Stimulated activated CD4-positive, alpha-beta T cell treated with anti-CD3 and anti-CD28 coated beads, TNF-alpha, amount 100 ng/mL, for 4 hours (primary cell): ENCODE measurements at places on chromosomes 16 and 17.

DNA sequence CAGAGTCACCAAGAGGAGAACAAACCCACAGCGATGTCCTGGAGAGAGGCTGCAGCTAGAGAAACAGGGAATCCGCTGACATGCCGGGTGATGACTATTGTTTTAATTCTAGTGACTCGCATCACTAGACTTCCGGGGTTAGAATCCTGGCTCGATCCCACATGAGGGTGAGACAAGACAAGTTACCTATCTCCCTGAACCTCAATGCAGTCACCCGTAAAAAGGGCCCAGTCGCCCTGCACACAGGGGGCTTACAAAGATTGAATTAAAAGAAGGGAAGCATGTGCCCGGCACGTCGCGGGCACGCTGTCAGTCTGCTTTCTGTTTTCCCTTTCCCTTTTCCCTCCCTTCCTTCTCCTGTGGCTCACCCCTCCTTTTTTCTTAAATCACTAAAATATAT is 212.9 kb upstream of the FOXF1 start:
- DNase-seq = no peak

- no peak for DNase-seq
These were observed 198.2 kb downstream of the MAF start for GRCh38 chr16:79402356-79402755.

DNA sequence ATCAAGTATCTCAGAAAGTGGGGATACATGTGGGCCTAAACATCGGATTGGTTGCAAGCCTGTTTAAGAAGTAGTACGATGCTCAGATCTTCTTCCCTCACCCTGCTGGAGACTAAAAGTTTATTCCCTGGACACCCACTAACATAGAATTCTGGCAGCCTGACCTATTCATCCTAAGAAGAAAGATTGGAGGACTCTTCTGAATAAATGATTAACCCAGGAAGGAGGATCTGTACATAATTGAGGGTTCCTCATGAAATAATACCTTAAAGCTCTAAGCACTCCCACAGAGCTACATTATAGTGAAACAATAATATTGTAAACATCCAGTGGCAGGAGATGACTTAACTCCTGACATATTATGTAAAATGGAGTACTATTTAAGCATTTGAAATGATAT is 111.7 kb downstream of the NLK start:
- DNase-seq = no peak

DNA sequence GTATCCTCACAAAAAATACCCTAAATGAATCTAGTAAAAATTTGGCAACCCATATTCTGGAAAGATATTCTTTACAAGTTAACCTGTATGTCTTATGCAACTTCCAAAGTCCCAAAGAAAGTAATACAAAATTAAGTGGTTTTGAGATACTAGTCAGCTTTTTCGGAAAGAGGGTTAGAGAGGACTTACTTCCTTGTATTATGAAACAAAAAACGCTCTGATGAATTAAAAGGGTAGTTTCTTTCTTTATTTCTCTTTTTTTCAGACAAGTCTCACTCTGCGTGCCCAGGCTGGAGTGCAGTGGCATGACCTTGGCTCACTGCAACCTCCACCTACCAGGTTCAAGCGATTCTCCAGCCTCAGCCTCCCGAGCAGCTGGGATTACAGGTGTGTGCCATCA is 51.6 kb downstream of the KANSL1 start:
- DNase-seq = no peak

- no peak for DNase-seq
These were observed 14.4 kb downstream of the AXIN1 start for GRCh38 chr16:337975-338575.

DNA sequence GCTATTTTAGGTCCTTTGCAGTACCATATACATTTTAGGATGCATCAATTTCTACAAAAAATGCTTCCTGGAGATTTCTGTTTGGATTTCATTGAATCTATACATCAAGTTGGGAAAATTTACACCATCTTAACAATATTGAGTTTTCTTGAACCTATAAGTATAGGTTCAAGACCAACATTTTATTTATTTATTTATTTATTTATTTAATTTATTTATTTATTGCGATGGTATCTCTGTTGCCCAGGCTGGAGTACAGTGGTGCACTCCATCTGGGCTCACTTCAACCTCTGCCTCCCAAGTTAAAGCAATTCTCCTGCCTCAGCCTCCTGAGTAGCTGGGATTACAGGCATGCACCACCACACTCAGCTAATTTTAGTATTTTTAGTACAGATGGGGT is 125.0 kb upstream of the HS3ST2 start:
- no peak for DNase-seq

DNA sequence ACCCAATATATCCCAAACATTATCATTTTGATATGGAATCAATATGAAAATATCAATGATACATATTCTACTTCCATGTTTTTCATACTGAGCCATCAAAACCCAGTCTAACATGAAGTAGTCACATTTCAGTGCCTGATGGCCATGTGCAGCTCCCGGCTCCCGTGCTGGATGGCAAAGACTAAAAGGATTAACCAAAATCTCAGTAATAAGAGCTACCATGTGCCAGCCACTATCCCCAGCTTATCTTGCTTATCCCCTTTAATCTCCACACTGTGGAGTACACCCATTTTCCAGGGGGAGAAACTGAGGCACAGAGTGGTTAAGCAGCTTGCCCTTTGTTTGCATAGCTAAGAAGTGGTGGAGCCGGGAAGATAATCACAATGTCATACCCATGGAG is 9.2 kb downstream of the CD300LG start:
- no peak for DNase-seq

- no peak for DNase-seq
These were observed 6.6 kb downstream of the SEC14L1 start for GRCh38 chr17:77147357-77147801.

GRCh38 chr16:9687737-9688319 is 494.4 kb downstream of the GRIN2A start:
- no peak for DNase-seq

DNA sequence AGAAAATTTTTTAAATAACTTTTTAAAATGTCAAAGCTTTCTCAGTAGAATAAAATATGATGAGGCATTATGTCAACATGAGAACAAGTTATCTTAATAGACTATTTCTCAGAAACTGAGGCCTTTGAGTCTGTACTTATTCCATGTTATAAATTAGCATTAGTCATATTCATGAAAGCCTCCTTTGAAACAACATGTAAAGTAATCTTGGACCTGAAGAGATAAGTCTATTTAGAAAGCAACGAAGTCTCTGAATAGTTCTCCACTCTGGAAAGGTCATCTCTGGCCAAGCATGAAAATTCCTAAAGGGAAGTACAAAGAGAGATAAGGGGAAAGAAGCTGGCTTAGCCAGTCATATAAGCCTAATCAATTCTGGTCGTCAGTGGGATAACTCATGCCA is 150.8 kb downstream of the CYB561 start:
- DNase-seq = no peak

DNA sequence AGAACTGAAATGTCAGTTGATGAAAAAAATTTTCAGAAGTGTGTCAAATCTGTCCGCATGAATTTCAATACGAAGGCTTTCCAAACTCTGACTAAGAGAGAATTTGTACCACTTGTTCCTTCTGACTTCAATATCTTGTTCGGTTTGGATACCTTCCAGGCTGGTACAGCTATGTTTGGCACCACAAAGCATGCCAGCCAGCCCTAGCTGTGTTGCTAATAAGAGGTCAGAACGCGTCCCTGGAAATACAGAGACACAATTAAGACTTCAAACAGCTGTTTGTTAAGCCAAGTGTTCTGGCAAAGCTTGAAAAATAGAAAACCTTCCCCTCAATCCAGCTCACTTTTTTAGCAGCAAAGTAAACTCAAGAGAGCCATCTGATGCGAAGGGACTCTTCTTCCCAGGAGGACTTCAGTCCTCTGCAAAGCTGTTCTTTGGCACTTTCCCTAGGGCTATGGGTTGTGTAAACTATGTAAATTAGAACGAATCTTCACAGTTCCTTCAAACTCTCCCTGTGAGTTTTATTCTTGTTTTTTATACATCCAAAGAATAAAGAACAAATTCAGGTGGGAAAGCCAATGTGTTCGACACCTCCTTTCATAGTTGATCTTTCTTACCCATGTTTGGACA is 35.1 kb downstream of the GRB2 start:
- no peak for DNase-seq

- no peak for DNase-seq
These were observed 116.5 kb downstream of the ZNF423 start for GRCh38 chr16:49739381-49739780.

- DNase-seq = no peak
These were observed 1.6 kb downstream of the NDUFB10 start for GRCh38 chr16:1960665-1961630.

GRCh38 chr16:71916397-71916920 is 21.1 kb downstream of the IST1 start:
- no peak for DNase-seq
